Central memory CD8-positive, alpha-beta T cell (primary cell): ENCODE measurements at places on chromosomes 7 and 10.

GRCh38 chr7:20348125-20348807 lies 17.6 kb downstream of the ITGB8 start:
- no peaks in the 10 kb centered on the region for H3K4me1 ChIP-seq
- DNase-seq, result no peak
- H3K36me3 ChIP-seq, result peaks cover 2% of the 10 kb centered on the region

GRCh38 chr10:125325326-125325725 lies 165.0 kb upstream of the CTBP2 start:
- H3K4me1 ChIP-seq, result no peaks in the 10 kb centered on the region
- peaks cover 14% of the 10 kb centered on the region for H3K27me3 ChIP-seq
- H3K27ac ChIP-seq, result no peak overlapping the region
- no peak for DNase-seq
- H3K4me3 ChIP-seq, result no peak overlapping the region

DNA sequence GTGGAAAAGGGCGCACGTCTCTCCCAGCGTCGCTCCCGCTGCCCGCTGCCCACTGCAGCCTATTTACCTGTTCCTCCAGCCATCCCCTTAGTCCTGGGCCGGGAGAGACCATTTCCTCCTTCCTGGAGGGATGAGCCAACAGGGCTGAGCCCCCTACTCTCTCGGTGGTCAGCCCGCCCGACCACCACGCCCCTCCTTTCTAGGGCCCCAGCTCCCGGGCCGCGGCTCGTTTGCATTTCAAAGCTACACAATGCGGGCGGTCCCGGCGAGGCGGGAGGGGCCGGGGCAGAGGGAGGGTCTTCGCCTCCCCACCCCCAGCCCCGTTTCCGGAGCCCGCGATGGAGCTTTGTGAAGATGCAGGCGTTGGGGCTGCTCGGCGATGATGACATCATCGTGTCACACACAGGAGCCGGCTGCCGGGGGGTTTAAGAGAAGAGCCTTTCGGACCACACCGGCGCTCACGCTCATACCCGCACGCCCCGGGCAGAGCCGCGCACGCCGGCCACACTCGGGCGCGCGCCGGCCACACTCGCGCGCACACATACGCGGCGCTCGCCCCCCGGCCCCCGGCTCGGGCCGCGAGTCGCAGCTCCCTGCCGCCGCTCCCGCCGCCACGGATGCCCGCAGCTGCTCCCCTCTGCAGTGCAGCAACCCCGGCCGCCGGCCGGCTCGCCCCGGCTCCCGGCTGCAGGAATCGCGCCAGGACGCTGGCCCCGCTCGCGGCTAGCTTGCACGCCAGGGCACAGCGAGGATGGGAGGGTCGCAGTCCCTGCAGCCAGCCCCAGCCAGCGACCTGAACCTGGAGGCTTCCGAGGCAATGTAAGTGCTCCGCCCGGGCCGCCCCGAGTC lies 107.7 kb upstream of the BTBD16 start:
- no peaks in the 10 kb centered on the region for H3K36me3 ChIP-seq
- peak overlapping the region; percentile 37 for H3K4me3 ChIP-seq
- no peak overlapping the region for H3K27ac ChIP-seq
- no peaks in the 10 kb centered on the region for H3K4me1 ChIP-seq
- DNase-seq, result no peak

DNA sequence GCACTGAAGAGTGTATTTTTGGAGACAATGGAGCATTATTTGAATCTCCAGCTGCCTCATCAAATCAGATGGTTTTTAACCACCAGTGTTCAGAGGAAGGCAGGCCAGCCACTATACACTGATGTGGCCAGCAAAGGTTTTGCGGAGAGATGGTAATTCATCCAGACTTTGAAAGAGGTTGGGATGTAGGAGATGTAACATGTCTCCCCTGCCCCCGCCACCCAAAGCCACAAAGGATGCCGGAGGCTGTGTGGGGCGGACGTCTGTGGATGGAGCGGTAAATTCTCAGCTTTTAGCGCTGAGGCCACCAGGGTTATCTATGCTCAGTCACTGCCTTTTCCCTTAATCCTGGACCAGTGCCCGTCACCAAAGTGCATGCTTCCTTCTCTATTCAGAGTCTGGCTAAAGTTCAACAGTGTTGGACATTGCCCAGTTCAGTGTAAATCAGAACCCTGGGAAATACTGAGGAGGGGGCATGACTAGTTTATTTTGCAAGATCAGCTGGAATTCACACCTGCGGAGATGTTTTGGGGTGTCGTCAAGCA lies 3.7 kb upstream of the TRIP6 start:
- no peak for DNase-seq
- no peak overlapping the region for H3K4me3 ChIP-seq
- H3K36me3 ChIP-seq, result peaks cover 38% of the 10 kb centered on the region
- no peak overlapping the region for H3K27ac ChIP-seq
- H3K27me3 ChIP-seq, result no peaks in the 10 kb centered on the region
- H3K4me1 ChIP-seq, result peaks cover 9% of the 10 kb centered on the region

- no peak for DNase-seq
- no peak overlapping the region for H3K27ac ChIP-seq
- no peaks in the 10 kb centered on the region for H3K27me3 ChIP-seq
Measured at GRCh38 chr10:62068464-62068863, 167.0 kb downstream of the ARID5B start.

GRCh38 chr7:13027321-13027720 lies 339.9 kb downstream of the ARL4A start:
- H3K4me3 ChIP-seq, result no peak overlapping the region
- no peaks in the 10 kb centered on the region for H3K4me1 ChIP-seq
- no peaks in the 10 kb centered on the region for H3K36me3 ChIP-seq
- no peak for DNase-seq
- H3K27ac ChIP-seq, result no peak overlapping the region

- H3K4me1 ChIP-seq, result no peaks in the 10 kb centered on the region
- DNase-seq, result no peak
- H3K27me3 ChIP-seq, result peaks cover 15% of the 10 kb centered on the region
- H3K4me3 ChIP-seq, result no peak overlapping the region
Measured at GRCh38 chr7:27418541-27418940, 175.9 kb downstream of the EVX1 start.
